NCI-H2227 treated with DMSO at 0.1 percent for 48 hours (cell line): ENCODE measurements at places on chromosomes 5 and 9.

GRCh38 chr5:179906795-179907555, 722 bp downstream of the TBC1D9B start:
- no peak for DNase-seq

DNA sequence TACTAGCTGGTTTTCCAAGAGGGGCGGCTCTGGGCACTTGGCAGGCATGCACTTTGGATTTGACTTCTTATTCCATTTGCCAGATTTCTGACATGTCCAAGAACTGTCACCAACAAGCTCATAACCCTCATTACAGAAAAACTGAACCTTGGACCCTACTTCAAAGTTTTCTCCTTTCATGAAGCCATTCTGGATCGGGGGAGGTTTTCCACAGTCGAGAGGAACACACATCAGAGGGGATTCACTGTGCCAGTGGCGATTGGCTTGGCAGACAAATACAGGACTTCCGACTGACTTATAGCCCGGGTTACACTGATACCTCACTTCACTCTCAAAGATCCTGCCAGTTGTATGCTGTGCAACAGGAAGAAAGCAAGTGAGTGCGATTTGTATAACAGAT, 70.9 kb upstream of the TXNDC8 start:
- DNase-seq: no peak

DNA sequence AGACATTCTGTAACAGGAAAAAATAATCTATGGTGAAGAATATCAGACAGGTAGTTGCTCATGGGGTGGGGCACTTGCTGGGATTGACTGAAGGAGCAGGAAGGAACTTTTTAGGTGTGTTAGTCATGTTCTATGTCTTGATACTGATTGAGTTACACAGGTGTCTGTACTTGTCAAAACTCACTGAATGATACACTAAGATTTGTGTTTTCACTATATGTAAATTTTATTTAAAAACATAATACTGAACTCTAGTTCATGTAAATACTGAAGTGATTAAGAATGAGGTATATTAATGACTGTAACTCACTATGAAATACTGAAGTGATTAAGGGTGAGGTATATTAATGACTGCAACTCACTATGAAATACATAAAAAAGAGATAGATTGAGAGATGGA, 28.5 kb downstream of the IL6ST start:
- no peak for DNase-seq

DNA sequence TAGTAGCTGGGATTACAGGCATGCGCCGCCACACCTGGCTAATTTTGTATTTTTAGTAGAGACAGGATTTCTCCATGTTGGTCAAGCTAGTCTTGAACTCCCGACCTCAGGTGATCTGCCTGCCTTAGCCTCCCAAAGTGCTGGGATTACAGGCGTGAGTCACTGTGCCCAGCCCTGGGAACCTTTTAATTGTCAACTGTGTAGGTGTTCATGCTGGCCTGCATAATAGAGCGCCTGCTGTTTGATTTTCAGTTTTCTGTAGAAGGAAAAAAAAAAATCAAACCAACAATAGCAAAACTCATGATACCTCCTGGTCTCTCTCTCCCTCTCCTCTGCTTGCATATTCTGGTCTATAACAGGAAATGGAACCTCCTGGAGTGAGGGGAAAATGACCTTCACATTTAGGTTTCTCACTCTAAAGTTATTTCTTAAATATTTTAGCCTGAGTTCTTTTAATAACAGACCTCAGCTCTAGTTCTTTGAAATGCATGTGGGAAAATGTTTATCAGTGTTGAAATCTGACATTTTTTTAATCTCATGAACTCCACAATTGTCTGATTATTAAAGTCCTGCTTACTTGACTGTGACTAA, 51.7 kb downstream of the EXOSC2 start:
- no peak for DNase-seq

DNA sequence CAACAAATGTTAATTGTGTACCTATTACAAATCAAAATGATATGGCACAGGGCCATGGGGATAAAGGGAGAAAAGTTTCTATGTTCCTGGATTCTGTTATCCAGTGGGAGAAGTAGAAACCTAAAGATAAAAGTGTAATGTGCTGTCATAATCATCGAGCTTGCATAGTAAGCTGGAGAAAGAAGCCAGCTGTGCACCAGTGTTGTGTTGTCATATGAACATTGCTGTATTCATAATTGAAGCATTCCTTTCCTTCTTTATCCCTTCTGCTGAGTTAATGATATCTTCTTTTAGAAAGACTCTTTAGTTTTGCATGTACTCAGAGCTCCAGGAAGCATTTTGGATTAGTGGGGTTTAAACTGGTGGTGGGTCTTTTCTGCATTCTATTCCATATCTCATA, 39.5 kb downstream of the NTRK2 start:
- DNase-seq: no peak

- no peak for DNase-seq
Measured at GRCh38 chr5:107900721-107901120, 230.0 kb upstream of the EFNA5 start.

DNA sequence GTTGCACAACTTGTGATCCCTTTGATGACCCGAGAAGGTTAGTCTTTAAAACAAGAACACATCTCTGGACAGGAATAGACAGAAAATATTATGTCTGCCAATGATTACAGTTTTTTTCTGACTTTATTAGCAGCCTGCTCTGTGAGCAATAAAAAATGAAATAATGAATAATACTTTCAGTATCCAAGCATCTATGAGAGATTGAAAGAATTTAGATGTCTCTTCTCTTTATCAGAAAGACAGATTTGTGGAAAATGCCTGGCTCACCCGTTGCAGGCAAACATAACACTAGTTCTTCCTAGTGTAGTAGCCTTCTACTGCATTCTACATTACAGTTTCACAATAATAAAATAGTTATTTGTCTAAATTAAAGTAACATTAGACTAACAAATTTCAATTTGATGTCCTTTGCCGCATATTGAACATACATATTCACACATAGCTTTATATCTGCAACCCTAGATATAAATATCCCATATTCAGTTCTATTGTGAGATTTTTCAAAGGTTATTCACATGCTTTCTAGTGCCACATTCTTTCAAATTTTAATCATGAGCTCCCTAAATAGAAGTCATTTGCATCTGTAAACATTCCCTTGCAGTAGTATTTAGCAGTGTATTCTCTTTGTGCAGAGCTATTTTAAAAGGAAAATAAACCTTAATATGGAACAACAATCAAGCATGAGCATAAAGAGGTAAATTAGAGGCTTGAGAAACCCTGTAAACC, 267.3 kb downstream of the EFNA5 start:
- DNase-seq: no peak

DNA sequence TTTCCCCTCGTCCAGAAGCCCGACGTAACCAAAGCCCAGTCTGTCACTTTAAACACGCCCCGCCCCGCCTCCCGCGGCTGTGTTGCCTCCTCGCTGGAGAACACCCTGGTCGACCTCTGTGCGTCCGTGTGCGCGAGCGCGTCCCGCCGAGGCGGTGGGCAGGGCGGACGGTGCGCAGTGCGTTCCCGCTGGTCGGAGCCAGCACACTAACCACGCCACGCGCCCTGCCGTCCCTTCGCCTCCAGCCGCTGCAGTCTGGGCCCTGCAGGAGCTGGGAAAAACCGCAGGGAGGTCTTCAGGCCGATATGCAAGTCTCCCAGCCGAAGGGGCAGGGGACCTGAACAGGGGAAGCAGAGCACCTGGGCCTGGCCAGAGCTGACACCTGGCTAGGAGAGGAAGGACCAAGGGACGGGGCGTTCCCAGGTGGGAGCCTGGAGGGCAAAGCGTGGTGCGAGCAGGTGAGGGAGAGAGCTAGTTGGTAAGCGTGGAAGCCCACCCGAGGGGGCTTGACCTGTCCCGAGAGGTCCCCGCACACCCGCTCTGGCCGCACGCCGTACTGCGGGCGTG, 1.3 kb upstream of the PHPT1 start:
- DNase-seq: peak; percentile 28

GRCh38 chr5:121667292-121667691, 184.4 kb upstream of the FTMT start:
- no peak for DNase-seq

GRCh38 chr9:96279932-96280331, 22.0 kb downstream of the HSD17B3 start:
- DNase-seq: no peak

DNA sequence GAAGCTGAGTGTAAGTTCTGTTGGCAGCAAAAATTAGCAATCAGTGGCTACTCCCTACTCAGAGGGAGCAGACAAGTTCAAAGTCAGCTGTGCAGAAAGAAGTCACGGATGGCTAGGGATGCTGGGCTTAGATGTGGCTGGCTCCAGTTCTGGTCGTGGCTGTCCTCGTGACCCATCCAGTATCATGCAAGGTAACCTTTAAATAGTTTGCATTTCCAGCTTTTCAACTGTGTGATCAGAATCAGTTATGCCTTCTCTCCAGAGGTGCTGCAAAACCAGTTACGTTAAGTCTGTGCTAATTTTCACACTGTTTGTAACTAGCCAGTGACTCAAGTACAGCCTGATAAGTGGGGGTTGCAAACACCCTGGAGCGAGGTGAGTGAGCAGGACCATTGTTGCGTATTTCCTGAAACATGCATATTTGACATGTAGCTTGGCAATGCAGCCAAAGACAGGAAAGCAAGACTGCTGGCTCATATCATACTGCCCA, 302.4 kb downstream of the ATPSCKMT start:
- DNase-seq: no peak

DNA sequence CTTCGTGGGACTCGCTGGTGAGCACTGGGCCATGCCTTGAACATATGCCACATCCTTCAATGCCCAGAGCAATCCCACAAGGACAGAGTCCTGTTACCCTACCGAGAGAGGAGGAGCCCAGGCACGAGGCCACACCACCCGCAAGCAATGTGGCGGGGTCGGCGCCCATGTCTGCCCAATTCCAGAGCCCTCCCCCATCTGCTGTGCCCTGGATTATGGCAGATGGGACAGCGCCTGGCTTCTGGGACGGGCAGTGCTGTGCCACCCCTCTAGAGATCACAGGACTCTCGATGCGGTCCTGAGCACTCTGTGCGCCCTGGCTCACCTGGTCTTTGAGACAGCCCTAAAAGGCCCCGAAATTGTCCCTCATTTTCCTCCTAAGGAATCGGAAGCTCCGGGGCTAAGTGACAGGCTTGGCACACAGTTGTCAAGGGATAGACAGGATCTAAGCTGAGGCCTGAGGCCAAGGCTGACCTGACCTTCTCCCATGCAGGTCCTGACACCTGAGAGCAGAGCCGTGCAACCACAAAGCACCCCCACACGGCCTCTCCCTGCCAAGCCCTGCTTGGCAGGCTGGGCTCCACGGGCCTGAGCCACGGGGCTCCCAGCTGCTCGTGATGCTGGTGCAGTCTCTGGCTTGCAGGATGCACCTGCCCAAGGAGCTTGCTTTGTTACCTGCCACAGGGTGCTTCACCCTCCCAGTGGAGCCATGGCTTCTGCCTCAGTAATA, 48.8 kb downstream of the PRRT1B start:
- no peak for DNase-seq

- DNase-seq: no peak
Measured at GRCh38 chr9:110447476-110447875, 109.8 kb upstream of the TXNDC8 start.
